ENCODE measurements at places on chromosomes 4 and X. TPM values are rescaled to one million over a fixed set of nuclear protein-coding genes. Genes with fewer than 3 reads are reported as not detected.

DNA sequence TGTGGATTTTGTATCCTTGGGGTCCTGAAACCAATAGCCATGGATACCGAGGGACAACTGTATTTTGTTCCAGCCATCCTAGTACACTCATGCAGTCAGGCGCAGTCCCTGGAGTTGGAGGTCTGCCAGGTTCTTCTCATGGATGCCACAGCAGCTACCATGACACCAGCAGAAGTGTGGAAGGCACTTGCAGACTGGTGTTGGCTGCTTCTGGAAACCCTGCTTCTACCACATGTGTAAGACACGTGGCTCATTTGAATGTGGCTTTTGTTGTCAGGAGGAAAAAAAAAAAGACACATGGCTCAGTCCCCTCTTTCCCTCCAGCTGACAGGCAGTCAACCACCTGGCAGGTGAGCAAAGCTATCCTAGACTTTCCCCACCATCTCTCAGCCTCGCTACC is 19.4 kb downstream of the DRD5 start:
- H3K27me3 ChIP-seq: no peaks in the 10 kb centered on the region
- no peaks in the 10 kb centered on the region for H3K4me1 ChIP-seq
- H3K4me3 ChIP-seq: no peak overlapping the region
- DNase-seq: no peak
- H3K27ac ChIP-seq: no peak overlapping the region
- H3K36me3 ChIP-seq: no peaks in the 10 kb centered on the region

- no peaks in the 10 kb centered on the region for H3K27me3 ChIP-seq
- no peaks in the 10 kb centered on the region for H3K36me3 ChIP-seq
- H3K4me1 ChIP-seq: peaks cover 10% of the 10 kb centered on the region
- H3K27ac ChIP-seq: no peak overlapping the region
- peak overlapping the region; percentile 7 for H3K4me3 ChIP-seq
Measured at GRCh38 chr4:87848622-87849351, 16.0 kb downstream of the MEPE start.

DNA sequence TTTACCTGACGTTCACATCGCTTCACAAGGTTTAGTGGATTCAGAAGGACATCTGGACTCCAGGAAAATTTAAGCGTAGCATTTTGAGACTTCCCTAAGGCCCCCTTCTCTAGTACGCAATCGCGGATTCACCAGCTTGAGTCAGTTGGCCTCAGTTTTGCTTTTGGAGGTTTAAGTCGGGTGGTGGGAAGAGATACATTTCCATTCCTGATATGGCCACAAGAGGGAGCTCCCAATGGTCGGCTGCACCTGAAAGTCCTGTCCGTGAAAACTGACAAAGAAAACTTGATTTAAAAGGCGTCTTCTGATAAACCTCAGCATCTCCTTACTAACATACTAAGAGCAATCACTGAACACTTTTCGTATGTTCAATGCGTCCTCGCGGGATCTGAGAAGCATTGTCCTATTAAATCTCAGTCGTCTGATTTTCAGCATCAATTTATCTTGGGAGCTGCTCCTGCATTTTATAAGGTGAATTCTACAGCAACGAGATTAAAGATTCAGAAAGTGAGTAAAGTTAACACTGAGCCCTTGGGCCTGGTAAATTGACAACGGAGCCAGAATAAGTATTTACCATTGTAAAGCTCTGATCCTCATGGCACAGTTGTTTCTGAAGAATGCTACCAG is 50.6 kb downstream of the LGI2 start:
- H3K4me1 ChIP-seq: peaks cover 16% of the 10 kb centered on the region
- DNase-seq: no peak
- peak overlapping the region; percentile 18 for H3K4me3 ChIP-seq
- H3K36me3 ChIP-seq: no peaks in the 10 kb centered on the region

Gene NUP62CL
- 0.78 TPM for total RNA-seq

DNA sequence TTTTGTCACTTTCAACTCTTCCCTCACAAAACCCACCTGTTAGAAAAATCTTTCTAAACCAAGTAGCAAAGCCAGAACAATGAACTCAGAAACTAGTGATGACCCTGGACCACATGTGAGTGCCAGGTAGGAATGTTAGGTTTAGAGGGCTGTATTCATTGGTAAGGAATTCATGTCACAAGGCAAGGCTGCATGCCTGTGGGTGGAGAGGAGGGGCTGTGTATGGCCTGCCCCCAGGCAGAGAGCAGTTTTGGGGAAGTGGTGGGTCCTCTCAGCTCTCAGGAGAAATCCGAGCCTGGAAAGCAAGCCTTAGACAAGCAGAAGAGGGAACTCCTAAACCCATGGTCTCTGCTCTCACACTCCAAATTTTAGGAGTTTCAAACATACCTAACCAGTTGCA is 2.4 kb downstream of the RNF175 start:
- no peaks in the 10 kb centered on the region for H3K4me1 ChIP-seq
- peaks cover 38% of the 10 kb centered on the region for H3K27me3 ChIP-seq
- no peak for DNase-seq

DNA sequence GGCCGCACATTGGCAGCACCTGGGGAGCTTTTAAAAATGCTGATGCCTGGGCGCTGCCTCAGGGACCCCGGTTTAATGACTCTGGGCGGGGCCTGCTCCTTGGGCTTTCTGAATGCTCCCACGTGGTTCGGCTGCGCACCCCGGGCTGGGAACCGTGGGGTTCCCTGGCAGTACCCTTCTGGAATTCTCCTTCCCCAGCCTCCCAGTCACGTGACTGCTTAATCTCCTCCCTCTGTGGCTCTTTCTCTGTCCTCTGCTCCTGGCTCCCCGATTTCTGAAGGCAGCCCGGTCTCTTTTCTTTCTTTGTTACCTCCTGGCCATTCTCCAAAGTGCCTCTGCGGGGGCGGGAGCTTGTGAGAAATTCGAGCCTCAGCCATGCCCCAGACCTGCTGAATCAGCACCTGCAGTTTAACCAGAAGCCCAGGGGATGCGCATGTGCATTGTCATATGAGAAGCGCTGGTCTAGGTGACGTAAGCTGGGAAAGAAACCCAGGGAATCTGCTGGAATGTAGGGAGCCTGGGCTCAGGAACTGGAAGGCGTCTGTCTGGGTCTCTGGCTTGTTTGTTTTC is 16.6 kb downstream of the CLCN4 start:
- H3K27me3 ChIP-seq: no peaks in the 10 kb centered on the region
- no peak overlapping the region for H3K27ac ChIP-seq
- DNase-seq: no peak
- no peaks in the 10 kb centered on the region for H3K36me3 ChIP-seq

Gene NPY1R
- total RNA-seq: 4.6 TPM

GRCh38 chr4:3638080-3638795 is 106.0 kb upstream of the LRPAP1 start:
- no peak overlapping the region for H3K27ac ChIP-seq
- no peaks in the 10 kb centered on the region for H3K27me3 ChIP-seq
- no peaks in the 10 kb centered on the region for H3K36me3 ChIP-seq
- H3K4me3 ChIP-seq: no peak overlapping the region

Gene GATA1
- 0.87 TPM for total RNA-seq

Gene IQCM
- total RNA-seq: not detected
